ENCODE measurements at places on chromosomes 12 and 14.

- no peak for DNase-seq
These were observed 55.7 kb downstream of the ITPK1 start for GRCh38 chr14:93059917-93060545.

- DNase-seq, result no peak
These were observed 189.3 kb upstream of the LHX5 start for GRCh38 chr12:113660936-113661335.

GRCh38 chr14:30125322-30125979 is 197.8 kb upstream of the PRKD1 start:
- DNase-seq, result no peak

DNA sequence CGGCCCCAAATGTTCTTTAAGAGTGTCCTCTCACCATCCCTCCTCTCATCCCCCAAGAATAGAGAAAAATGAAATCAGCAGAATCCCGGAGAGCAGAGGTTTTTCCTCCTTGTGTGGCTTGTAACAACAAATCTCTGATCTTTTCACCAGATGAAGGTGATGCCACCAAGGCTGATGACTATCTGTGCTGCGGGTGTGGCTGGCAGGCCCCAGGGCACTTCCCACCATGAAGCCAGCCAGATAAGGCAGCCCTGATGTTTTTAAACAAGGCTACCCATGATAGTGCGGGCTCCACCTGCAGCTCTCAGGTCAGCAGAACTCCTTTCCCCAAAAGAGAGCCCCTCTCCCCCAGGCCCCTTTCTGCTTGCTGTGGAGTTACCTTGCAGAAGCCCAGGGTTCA is 58.0 kb upstream of the PARP11 start:
- DNase-seq, result no peak

- DNase-seq, result no peak
These were observed 34.6 kb upstream of the EVL start for GRCh38 chr14:100030452-100031153.

DNA sequence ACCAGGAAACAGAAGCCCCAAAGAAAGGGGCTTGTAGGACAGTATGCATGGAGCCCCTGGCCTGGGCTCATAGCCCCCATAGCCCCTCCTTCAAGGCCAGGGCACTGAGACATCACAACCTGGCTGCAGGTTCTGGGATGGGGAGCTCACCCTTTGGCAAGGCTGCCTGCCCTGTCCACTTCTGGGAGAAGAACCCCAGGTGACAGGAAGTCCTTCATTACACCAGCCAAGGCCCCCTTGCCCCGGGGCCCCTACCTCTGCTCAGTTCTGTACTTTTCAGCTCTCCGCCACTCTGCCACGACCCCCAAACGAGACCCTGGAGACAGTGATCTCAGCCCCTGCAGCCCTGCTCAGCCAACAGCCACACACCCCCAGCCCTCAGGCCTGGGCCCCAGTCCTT is 223.2 kb upstream of the RTL1 start:
- DNase-seq, result no peak

DNA sequence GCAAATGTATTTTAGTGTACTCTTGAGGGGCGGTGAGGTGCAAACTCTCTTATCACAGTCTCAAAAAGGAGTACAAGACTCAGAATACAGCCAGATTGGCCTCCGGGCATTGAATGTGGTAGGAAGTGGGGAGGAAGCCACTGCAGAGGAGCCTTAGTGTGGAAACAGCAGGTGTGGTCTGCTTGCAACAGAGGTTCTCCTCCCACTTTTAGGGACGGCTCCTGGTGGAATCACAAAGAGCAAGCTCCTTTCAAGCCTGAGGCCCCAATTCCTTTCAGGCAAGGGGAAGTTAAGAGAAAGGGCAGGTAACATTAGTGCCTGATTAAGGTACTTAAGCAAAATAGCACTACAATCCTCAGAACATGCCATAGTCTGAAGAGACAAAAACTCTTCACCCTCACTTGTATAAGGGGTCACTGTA is 23.7 kb upstream of the SLC2A3 start:
- no peak for DNase-seq

GRCh38 chr14:90424686-90425372 is 28.0 kb downstream of the CALM1 start:
- DNase-seq, result no peak

- DNase-seq, result no peak
These were observed 142.4 kb downstream of the ZFP36L1 start for GRCh38 chr14:68650404-68650994.

DNA sequence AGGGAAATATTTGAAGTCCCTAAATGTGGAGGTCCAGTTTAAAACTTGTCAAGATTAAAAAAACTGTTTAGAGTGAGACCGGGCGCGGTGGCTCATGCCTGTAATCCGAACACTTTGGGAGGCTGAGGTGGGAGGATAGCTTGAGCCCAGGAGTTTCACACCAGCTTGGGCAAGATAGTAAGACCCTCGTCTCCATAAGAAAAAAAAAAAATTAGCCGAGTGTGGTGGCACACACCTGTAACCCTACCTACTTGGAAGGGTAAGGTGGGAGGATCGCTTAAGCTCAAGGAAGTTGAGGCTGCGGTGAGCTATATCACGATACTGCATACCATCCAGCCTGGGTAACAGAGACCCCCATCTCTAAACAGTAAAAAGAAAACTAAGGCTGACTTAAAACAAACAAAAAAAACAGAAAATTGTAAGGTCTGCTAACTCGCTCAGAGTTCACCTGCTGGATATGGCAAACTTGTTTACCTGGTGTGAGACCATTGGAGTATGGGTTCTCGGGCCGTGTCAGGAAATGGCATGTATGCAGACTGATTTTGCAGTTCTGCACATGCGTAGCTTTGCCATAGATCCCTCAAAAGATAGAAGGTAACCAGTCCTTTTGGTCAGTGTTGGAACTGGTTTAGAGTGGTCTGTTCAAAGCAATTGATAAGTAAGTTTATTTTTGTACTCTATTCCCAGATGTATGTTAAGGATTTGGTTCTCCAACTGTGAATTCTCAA is 2.1 kb downstream of the RNF10 start:
- no peak for DNase-seq

GRCh38 chr12:51390457-51390856 is 749 bp downstream of the GALNT6 start:
- DNase-seq, result no peak

DNA sequence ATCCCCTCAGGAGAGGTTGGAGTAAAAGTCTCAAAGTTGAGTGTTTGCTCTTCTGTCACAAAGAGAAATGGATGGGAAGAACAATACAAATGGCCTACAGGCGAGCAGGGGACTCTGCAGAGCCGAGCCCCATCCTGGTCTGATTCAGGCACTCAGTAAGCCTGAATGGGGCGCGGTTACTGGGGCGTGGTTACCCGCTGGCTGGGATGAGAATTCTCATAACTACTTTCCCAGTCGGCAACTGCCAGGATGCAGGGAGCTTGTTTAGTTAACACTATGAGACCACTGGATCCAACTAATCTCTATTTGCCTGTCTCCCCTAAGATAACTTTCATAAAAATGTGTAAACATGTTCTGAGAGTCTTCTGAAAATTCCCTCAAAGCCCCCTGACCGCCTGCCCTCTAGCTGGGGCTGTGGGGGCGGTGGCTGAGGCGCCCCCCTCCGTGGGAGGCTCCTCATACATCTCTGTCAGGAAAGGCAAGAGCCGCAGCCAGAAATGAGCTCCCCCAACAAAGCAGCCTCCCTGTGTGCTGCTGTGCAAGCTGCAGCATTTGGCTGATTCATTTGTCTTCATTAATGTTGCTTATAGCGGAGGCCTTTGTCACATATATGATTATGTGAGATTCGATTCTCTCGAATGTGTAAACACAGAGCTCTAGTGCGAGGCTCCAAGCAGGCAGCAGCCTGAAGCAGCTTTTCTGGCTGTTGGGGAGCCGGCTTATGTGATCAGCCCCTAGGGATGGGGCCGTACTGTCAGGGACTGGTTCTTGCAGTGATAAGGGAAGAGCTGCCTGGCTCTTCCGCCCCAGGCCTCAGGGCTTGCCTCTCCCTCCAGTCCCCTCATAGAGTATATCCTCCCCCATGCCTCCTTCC is 126.1 kb upstream of the ARHGAP5 start:
- no peak for DNase-seq

DNA sequence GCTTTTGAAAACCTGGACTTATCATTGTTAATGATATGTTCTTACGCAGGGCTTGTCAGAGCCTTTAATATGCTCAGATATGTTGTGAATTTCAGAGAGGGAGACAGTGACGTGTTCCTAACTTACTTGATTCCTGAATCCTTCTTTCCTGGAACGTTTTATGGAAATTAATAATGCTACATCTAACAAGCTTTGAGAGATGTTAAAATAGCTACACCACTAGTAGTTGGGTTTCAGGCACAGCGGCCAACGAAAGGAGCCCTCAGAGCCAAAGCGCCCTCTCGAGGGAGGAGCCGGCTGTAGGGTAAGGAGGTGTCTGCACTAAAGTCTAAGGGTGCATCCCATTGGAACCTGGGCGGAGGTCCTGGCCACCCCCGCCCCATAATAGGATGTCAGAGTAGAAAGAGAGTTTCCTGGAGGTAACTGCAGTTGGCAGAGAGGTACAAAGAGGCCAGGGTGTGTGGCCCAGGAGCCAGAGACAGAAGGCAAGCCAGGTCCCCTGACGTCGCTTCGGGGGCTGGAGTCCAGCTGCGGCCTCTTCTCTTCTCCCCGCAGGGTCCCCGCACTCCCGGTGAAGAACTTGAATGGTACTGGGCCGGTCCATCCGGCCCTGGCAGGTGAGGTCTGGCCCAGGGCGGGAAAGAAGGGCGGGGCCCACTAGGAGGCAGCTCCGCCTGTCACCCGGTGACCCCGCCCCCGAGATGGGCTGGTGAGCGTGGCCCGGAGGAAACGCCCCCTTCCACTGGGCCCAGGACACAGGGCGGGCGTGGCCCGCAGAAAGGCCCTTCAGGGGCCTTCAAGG is 36.3 kb downstream of the DTX1 start:
- DNase-seq, result no peak

DNA sequence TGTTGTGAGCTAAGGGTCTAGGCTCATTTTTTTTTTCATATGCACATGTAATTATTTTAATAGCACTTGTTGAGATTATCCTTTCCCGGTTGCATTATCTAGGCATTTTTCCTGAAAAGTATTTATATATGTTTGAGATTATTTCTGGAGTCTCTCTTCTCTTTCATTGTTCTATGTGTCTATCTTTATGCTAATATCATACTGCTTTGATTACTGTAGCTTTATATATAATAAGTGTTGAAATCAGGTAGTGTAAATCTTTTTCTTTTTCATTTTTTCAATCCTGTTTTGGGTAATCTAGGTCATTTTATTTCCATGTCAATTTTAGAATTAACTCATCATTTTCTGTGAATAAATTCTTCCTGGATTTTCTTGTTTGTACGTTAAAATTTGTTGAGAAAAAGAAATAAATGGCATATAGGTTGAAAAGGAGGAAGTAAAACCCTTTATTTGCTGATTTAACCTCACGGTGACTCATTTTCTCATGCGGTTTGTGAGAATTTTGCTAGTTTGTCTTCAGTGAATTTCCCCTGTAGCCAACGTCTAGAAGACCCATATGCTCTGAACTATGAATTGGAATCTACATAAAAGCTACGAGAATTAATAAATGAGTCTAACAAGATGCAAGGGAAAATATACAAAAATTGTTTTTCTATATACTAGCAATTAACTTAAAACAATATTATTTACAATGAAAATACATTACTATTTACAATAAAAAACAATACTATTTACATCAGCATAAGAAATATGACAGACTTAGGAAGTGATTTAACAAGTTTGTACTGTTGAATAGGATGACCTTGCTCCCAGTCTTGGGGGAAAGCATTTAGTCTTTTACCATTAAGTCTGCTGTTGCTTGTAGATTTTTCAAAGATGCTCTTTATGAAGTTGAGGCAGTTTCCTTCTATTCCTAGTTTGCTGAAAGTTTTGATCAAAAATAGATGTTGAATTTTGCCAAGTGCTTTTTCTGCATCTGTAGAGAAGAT is 105.0 kb downstream of the SNAPC1 start:
- no peak for DNase-seq

GRCh38 chr12:64459394-64459891 is 7.5 kb downstream of the TBK1 start:
- no peak for DNase-seq

DNA sequence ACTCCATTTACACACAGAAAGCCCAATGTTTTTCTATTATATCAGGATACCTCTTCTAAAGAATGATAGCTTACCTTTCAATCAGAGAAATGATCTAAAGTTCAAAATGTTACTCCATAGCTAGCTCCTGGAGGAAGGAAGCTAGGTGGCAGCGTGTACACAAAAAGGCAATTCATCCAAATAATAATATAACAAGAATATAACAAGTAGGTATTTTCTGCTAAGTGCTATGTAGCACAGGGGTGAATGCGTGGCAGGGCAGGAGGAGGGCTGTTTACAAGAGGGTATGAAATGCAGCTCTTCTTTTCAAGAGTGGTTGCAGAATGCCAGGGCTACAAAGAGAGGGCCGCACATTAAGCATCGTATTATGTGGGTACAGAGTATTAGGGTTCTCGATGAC is 663 bp upstream of the SNAPC1 start:
- DNase-seq, result no peak

DNA sequence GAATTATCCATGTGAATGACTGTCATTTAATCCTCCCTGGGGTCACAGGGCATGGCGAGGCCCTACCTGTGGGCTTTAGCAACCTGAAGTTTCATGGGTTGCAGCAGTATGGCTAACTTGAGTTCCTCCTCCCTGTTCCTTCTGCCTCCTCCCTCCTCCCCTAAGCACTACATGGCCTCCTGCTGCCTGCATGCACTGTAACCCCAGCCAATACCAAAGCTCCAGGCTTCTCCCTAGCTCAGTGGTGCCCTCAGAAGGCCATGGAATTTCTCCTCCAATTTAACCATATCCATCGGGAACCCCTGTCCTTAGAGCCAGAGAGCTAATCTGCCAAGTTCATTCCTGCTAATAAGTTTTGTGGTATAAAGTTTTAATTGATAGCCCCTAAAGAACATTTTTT is 95.1 kb downstream of the NT5DC3 start:
- DNase-seq, result no peak

DNA sequence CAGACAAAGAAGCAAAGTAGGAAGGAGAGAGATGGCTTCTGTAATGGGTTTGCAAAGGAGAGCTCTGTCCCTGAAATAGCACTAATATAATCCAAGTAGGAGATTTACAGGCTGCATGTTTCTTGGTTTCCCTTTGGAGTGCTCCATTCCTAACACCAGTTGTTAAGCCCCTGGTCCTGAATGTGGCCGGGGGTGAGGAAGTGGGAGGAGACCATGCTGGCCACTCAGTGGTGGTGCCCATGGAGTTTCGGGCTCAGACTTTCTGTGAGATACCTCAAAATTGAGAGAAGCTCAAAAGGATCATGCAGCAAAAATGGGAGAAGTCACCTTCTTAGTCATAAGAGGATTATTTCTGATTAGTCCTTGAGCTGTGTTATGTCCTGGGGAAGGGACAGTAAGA is 88.5 kb downstream of the DAD1 start:
- no peak for DNase-seq

DNA sequence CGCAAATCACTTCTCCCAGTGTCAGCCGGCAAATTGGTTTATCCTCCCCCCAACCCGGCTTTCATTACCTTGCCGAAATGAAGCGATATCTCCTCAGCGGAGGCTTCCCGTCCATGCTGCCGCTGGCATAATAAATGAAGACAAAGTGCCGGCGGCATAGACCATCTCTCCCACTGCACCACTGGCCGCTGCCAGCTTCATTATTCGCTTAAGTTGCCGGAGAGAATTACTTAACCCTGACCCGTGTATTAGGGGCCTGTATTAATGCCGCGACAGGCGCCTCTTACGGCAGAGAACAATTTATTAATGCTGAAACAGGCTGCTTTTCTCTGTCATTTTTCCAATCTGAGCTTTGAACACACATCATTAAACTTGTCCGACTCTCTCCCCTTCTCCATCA is 17.5 kb upstream of the GPATCH2L start:
- no peak for DNase-seq
